ENCODE measurements at places on chromosomes 11 and 22.

DNA sequence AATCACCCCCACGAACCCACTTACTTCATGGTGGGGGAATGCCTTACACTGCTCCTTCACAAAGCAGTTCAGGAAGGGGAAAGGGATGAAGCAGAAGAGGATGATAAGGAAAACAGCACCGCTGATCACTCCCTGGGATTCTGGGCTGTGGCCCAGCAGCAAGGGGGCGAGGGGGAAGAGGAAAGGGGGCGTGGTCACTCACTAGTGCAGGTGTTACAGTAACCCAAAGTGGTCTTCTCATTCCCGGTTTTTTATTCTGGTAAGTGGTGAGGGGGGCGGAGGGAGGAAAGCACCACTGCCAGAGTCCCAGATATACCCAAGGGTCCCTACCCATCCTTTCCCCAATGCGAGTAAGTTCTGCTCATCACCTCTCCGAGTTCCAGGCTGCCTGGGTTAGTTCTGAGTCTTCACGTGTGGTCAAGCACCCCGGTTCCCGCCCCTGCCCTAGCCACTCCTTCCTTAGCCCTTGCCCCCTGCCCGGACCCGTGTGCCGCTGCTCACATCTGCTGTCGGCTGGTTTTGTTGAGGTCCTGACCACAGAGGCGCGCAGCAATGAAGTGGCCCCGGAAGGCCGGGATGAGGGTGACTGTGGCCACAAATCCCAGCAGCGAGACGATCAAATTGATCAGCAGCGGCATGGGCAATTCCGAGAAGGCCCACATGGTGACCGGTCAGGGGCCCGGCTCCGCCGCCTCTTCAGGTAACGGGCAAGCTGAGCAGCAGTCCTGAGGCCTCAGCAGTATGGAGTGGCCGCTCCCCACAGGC lies 477 bp downstream of the DPAGT1 start:
- DNase-seq: no peak

GRCh38 chr22:34414467-34415440 lies 494.5 kb upstream of the LARGE1 start:
- peak; percentile 80 for DNase-seq

DNA sequence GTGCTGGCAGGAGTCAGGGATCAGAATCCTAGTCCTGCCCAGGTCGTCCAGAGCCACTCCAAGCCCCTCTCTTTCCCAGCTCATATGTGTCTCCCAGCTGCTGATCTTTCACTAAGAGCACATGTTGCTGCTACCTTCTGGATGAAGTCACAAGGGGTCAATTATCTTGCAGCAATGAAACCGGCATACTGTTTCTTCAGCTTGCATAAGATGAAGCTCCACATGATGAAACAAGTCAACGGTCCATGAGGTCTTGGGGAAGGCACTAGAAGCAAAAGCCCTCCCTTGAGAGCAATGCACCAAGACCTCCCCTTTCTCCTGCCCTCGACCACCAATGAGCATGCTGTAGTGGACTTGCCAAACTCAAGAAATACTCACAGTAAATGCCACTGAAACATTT lies 148.9 kb downstream of the TENM4 start:
- no peak for DNase-seq

DNA sequence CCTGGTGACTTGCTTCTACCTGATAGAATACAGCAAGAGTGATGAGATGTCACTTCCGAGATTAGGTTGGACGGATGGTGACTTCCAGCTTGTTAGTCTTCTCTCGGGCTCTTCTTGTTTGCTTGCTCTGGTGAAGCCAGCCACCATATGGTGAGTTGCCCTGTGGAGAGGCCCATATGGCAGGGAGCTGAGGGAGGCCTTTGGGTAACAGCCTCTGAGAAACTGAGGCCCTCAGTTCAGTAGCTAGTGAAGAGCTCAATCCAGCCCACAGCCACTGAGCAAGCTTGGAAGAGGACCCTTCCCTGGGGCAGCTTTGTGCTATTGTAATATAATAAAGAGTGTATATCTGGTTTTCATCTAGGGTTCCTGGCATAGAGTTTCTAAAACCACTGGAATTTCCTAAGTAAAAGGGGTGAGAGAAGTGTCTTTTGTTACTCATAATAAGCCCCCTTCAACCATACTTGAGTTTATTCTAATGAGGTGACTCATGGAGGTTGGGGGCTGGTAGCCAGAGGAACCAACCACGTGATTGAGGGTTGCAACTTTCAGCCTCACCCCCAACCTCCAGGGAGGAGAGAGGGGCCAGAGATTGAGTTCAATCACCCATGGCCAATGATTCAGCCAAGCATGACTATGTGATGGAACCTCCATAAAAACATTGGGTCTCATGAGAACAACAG lies 8.0 kb upstream of the TPCN2 start:
- peak; percentile 17 for DNase-seq

- DNase-seq: no peak
Observed at GRCh38 chr22:33658775-33659174, 261.5 kb downstream of the LARGE1 start.
